ENCODE measurements at places on chromosomes 1 and 21.

GRCh38 chr1:159342761-159343425 is 40.8 kb downstream of the FCER1A start:
- no peak for DNase-seq

DNA sequence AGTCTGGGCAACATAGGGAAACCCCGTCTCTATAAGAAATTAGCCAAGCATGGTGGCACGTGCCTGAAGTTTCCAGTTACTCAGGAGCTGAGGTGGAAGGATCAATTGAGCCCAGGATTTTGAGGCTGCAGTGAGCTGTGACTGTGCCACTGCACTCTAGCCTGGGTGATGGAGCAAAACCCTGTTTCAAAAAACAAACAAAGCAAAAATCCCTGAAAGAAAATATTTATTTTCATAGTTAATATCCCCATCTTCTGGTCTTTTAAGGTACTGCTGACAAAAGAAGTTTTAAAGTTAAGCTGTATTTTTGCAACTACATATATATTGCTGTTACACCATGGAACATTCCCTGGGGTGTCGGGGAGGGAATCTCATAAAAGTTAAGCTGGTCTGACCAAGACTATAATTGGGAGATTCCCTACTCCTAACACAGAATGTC is 26.0 kb downstream of the VAMP4 start:
- DNase-seq, result no peak

DNA sequence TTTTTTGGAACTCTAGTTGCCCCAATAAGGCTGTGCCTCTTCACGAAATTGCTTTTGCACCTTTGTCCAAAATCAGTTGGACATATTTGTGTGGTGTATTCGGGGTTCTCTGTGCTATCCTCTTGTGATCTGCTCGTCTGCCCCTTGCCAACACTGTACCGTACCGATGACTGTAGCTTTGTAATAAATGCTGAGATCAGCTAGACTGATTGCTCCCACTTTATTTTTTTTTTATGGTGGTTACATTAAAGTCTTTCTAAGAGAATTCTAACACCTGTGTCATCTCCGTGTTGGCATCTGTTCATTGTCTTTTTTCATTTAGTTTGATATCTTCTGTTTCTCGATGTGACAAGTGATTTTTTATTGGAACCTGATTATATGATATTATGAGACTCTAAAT is 94.1 kb downstream of the ADARB1 start:
- DNase-seq, result no peak

DNA sequence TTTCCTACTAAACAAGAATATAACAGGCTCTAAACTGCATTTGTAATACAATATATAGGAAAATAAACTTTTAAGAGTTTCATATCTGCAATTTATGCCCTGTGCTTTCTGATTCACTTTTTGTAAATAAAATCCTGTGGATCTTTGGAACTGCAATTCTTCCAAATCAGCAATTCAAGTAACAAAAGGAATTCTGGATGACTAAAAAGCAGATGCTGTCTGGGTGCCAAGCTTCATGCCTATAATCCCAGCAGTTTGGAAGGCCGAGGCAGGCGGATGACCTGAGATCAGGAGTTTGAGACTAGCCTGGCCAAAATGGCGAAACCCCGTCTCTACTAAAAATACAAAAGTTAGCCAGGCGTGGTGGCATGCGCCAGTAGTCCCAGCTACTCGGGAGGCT is 6.3 kb downstream of the NME7 start:
- no peak for DNase-seq

GRCh38 chr1:159916242-159917051 is 8.9 kb downstream of the TAGLN2 start:
- no peak for DNase-seq

DNA sequence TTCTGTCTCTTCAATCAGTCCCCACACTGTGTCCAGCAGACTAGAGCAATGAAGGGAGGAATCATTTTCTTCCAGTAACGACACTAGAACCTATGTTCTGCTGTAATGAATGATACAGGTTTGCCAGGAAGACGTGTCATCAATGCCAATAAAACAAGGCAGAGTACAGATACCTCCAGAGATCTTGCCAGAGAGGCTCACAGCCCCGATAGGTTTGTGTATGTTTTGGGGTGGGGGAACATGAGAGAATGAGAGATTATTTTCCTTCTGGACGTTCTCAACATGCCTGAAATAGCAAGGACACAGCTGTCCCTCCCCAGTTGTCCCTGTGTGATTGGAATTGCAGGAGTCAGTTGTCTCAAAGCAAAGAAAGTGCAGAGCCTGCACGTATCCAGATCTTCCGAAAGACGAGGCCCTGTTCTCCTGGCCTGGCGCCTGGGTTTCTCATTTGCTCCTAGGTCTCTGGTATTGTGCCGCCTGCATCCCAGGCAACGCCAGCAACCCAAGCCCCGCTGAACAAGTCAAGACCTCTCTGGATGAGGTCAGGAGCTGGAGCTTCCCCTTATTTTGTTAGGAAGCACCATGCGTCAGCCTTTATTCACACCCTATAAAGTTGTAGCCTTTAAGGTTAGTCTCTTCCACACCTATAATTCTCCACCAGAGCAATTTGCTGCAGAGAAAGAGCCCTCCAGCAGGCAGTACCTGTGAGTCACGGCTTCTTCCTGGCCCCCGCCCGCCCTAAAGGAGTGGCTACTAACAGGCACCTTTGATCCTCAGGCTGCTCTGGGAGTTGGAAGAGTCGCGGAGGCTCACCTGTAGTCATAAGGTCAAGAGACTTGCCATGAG is 130.5 kb downstream of the TOMM20 start:
- no peak for DNase-seq

- peak; percentile 37 for DNase-seq
These were observed 67.6 kb downstream of the MAP3K21 start for GRCh38 chr1:233394860-233395717.
